GM12891 (cell line): ENCODE measurements at places on chromosomes 7 and 10.

DNA sequence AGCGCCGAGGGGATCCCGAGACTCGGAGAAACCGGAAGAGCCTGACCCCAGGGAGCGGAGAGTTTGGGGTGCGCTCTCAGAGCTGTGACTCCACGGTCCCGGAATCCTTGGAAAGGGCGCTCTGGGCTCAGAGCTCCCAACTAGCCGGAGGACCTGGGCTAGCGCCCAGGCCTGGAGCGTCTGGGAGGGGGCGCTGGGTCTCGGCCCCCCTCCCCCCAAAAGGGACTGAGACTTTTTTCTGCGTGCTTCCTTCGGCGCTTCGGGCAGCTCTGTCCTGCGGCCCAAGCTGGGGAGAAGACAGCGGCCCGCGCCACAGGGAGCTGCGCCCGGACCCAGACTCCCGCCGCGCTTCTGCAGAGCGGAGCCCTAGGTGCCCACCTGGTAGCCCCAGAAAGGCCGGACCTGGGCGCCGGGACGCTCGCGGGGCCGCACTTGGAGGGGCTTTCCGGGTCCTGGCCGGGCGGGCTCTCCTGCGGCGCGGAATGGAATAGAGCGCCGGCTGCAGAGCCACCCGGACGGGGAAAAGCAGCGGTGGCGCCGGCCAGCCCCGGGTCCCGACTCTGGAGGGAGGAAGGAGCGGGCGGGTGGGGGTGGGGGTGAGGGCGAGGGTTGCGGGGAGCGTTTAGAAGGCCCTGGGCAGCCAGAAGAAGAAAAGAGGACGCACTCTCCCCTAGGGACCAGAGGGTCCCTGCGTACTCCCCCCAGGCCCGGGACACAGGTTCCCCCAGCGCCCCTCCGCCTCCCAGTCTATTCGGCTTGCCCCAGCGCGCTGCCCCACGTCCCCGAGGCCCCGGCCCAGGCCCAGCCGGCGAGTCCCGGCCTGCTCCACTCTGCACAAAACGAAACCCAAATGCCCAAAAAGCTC is 4.7 kb downstream of the ZNF503 start:
- no peak for DNase-seq

DNA sequence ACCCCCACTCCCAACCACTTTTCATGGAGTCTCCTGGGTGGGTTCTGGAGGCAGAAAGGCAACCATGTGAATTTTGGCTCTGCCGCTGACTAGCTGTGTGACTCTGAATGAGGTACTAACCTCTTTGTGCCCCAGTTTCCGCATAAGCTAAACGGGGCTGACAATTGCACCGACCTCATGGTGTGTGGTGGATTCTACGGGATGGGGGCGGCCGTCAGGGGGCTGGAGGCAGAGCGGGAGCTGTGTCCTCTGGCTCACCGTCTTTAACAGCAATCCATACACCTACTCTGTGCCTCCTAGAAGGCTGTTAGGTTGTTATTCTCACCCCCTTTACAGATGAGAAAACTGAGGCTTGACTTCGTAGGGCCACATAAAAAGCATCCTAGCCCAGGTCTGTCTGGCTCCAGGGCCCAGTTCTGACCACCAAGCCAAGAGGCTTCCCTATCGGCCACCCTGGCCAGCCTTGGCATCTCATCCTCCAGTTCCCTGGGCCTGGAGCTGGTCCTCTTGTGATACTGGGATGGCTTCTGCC is 4.3 kb upstream of the SLC29A3 start:
- DNase-seq = no peak

- no peak for DNase-seq
These were observed 186.1 kb upstream of the KLF14 start for GRCh38 chr7:130920122-130920521.

DNA sequence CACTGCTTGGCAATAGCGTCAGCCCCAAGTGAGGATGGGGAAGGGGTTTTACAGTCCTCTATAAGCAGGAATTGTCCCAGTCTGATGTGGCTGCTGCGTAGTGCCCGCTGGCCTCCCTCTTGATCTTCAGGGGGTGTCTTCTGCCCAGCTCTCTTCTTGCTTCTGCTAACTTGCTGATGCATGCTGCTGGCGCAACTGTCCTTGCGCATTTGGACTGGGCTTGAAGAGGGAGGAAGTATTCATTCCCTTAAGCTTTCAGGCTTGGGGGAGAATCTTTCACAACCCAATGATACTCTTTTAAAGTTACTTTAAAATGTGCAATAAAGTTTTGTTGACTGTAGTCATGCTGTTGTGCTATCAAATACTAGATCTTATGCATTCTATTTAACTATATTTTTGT is 10.3 kb downstream of the GALNT11 start:
- DNase-seq = no peak

DNA sequence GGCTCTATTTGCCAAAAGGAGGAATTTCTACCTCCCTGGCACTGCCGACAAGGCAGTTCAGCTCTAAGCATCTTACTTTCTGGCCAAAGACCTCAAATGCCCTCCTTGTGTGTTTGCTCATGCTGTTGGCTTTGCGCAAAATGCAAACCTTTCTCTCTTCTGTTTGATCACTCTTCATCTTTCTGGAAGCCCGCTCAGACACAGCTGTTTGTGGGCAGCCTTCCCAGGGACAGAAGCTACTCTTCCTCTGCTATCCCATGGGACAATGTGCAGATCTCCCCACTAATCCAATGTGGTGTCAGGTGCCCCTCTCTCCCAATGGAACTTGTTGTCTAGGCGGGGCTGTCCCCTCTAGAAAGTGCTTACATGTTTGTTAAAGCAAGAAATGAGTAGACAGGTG is 278.7 kb downstream of the CCSER2 start:
- DNase-seq = no peak

GRCh38 chr7:154817224-154817896 is 185.6 kb downstream of the PAXIP1 start:
- no peak for DNase-seq

DNA sequence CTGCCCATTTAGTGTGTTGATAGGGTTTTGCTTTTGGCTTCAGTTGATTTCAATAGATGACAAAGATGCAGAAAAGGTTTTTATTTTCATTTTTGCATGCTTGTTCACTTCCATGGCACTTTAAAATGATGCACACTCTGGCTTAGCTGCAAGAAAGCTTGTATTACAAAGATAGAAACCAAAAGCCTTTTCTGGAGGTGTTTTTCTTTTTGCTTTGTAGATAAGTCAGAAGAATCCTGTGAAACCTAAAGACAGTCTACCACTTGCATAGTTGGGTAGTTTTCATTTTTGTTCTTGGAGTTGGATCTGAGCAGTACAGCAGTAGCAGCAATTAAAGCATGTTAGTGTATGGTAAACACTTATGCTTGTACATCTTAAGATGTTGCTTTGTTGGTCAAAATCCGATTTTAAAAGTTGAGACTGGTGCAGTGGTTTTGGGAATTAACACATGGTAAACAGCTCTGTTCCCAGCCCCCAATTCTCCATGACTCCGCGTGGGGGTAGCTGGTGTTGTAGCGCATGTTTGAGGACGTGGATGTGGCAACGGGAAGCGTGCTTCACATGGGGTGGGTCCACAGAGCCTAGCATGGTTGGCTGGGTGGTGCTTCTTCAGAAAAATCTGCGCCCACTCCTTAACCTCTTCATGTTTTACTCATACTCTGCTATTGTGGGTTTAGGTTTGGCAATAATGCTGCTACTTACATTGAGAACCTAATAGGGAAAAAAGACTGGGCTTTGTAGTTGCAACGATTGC is 19.8 kb downstream of the CCNY start:
- DNase-seq = peak; percentile 40

- no peak for DNase-seq
These were observed 117.0 kb upstream of the RET start for GRCh38 chr10:42959833-42960232.

- no peak for DNase-seq
These were observed 17.2 kb upstream of the GATA3 start for GRCh38 chr10:8037199-8037801.

GRCh38 chr7:91633013-91633441 is 247.5 kb downstream of the MTERF1 start:
- DNase-seq = no peak

GRCh38 chr7:80600046-80600445 is 38.4 kb upstream of the CD36 start:
- DNase-seq = no peak

DNA sequence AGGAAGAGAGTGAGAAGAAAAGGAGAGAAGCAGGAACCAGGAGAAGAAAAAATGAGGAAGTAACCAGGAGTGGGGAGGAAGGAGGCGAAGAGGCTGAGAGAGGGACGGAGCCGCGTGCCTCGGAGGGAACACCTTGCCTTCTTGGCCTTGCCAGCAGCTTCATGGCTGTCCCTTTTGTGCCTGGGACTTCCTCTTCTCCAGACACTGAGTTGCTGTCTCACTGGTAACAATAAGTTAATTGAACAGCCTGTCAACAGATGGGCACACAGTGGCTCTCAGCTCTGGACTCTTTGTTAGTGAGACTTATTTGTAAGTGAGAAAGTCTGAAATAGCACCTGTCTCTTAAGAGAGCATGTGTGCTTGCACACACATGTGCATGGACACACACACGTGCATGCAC is 83.2 kb downstream of the GATA3 start:
- no peak for DNase-seq

GRCh38 chr10:123305671-123306070 is 151.5 kb downstream of the BUB3 start:
- DNase-seq = no peak

DNA sequence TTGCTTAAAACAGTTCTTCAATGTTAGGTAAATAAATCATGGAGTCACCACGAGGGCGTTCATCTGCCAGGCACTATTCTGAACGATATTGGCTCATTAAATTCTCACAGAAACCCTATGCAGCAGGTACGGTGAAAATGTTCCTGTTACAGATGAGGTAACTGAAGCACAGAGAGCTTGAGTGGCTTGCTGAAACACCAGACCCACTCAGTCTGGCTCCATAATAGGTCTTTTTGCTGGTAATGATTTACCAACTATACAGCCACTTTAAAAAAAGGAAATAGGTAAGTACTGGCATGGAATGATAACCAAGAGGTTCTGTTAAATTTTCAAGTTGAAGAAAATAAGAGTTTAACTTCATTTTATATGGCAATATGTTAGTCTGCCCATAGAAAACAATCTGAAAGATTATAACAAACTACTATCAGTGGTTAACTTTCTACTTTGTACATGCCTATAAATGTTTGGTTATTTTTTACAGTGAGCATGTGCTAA is 1.3 kb upstream of the TM9SF3 start:
- DNase-seq = no peak

DNA sequence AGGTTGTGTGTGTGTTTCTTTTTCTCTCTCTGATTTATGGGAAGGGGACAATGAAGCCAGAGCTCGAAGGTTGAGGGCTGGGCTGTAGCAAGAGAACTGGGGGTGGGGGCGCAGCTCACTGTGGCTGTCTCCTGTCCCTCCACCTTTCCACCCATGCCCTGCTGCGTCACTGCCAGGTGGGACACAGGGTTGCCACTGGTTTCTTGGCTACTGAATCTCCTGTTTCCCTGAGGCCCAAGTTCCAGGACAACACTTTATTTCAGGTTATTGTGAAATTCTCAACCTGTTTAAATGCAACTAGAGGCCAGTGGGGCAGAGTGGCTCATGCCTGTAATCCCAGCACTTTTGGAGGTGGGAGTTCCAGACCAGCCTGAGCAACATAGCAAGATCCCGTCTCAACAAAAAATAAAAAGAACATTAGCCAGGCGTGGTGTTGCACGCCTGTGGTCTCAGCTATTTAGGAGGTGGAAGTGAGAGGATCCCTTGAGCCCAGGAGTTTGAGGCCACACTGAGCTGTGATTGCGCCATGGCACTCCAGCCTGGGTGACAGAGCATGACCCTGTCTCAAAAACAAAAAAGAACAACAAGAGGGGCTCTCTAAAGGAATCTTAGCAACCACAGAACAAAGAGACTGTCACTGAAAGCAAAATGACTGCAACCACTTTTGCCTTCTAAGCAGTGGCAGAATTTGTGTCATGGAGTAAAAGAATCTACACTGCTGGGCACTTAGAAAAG is 22.6 kb downstream of the TBATA start:
- no peak for DNase-seq

GRCh38 chr10:86224354-86225102 is 142.1 kb downstream of the GRID1 start:
- DNase-seq = no peak

DNA sequence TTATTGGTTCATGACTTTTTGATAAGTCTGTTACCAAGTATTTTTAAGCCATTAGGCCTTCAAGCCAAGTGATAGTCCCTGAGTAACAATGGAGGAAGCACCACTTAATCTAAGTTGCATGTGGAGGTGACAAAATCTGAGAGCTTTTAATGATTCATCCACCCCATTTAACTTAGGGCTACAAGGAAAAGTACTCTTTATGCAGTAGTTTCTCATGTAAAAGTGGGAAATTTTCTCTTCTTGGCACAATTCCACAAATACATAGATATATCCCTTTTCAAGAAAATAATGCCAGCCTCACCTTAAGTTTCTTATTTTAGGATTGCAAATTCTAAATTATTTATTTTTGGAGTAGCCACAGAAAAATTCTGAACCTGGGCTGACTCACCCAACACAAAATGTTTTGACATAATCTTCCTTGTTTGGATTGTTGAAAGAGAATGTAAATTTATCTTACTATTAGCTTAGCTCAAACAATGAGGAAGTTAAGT is 85.7 kb downstream of the SUGCT start:
- DNase-seq = no peak

GRCh38 chr7:36509962-36510361 is 120.3 kb downstream of the ANLN start:
- no peak for DNase-seq

DNA sequence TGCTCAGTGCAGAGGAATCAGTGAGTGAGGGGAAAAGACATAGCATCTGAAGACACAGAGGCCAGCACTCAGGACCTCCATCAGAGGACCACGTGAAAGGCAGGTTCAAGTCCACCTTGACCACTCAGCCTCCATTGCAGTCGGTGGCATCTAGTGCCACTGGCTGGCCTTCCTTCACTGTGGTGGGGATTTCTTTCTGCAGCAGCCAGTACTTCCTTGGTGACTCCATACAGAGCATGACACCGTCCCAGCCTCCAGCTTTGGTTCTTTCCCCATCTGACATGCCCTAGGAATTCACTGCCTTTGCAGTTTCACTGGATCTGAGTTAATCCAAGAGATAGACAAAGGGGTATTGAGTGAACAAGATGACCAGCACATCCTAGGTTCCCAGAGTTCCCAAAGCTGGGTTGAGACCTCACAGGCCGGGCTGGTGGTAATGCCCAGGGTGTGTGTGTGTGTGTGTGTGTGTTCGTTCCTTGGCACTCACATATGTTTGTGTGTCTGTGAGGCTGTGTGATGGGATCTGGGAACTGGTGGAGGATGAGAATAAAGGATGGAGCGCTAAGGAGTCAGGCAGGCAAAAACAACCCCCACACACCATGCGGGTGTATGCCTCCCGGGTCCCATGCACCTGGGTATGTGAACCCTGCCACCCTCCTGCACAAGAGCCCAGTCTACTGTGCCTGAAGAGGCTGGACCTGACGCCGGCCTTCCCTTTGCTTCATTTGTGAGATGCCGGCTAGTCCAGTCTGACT is 57.8 kb downstream of the SYPL1 start:
- DNase-seq = no peak

GRCh38 chr10:125158601-125159485 is 1.5 kb downstream of the CTBP2 start:
- DNase-seq = no peak
